SK-N-SH treated with all-trans-retinoic acid at 6 μM for 48 hours (cell line): ENCODE measurements at places on chromosomes 13 and 19.

- ATAC-seq, result peak; percentile 83
Measured at GRCh38 chr19:32224371-32225244, 120.8 kb upstream of the ZNF507 start.

GRCh38 chr13:25455146-25455545 is 83.4 kb downstream of the ATP8A2 start:
- no peak for ATAC-seq

DNA sequence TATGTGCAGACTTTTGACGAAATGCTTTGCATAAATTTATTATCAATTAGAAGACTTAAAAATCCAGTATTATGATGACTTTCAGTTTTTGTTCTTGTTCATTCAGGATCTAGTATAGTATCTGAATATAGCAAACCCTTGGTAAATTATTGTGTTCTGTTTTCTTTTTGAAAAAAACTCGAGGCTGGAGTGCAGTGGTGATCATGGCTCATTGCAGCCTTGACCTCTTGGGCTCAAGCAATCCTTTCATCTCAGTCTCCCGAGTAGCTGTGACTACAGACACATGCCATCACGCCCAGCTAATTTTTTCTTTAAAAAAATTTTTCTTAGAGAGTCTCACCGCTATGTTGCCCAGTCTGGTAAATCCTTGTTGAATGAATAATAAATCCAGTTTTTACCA is 4.6 kb downstream of the FARP1 start:
- no peak for ATAC-seq

- ATAC-seq, result no peak
Measured at GRCh38 chr19:8132858-8133458, 16.4 kb downstream of the FBN3 start.

GRCh38 chr13:109000207-109000606 is 370.8 kb downstream of the MYO16 start:
- no peak for ATAC-seq

DNA sequence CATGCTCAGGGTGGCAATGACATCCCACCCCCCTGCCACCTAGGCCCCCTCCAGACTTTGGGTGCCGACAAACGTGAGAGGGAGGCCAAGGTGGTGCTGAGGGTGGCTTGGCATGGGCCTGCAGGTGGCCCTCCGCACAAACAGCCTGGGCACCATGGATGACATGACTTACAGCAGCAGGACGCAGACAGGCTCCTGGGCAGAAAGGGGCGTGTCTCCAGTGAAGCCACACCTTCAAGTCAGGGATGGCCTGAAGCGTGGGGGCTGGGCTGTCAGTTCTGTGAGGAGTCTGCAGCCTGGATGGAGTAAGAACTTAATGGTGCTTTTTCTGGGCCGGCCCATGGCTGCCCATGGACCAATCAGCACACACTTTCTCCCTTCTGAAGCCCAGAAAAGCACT is 25.3 kb downstream of the POMP start:
- ATAC-seq, result no peak; the same call in 1 of the 3 replicates

GRCh38 chr19:10079031-10079453 is 7.1 kb upstream of the SHFL start:
- ATAC-seq, result no peak

- ATAC-seq, result peak; percentile 86
Measured at GRCh38 chr13:66618702-66619101, 611.4 kb downstream of the PCDH9 start.

DNA sequence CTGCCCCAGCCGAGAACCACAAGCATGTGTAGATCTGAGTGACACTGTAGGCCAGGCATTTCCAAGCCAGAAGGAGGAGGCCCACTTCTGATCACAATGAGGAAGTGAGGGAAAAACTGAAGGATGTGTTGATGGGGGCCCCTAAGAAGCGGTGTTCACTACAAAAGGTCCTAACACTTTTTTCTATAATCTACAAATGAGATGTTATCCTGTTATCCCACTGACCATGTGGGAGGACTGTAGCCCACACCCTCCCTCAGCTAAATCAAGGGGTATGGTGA is 99.0 kb upstream of the MCF2L start:
- ATAC-seq, result no peak

DNA sequence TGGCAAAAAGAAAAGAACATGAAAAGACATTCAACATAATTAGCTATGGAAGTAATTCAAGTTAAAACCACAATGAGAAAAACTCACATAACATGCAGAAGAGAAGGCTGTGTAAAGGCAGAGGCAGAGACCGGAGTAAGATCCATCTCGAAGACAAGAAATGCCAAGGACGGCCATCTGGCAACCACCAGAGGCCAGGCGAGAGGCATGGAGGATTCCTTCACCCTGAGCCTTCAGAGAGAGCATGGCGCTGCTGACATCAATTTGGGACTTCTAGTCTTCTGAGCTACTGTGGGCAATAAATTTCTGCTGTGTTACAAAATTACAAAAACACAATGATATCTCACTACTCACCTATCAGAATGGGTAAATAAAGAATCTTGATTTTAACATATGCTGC is 381.0 kb downstream of the TSHZ3 start:
- ATAC-seq, result no peak

DNA sequence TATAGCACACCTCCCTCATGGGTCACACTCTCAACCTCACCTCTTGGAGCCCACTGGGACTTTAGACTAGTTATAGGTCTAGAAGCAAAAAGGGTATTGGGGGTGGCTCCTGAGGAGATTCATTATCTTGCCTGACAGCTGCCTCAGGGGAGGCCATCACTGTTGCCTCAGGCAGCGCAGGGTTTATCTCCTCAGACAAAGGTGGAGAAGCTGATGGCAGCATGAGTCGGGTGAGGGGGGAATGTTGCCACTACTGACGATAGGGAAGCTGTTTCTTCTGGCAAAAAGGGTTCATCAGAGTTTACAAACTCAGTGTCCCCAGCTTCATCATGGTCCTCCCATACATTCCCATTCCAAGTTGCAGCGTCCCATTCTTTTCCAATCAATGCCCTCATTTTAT is 562.4 kb downstream of the IRS2 start:
- no peak for ATAC-seq

DNA sequence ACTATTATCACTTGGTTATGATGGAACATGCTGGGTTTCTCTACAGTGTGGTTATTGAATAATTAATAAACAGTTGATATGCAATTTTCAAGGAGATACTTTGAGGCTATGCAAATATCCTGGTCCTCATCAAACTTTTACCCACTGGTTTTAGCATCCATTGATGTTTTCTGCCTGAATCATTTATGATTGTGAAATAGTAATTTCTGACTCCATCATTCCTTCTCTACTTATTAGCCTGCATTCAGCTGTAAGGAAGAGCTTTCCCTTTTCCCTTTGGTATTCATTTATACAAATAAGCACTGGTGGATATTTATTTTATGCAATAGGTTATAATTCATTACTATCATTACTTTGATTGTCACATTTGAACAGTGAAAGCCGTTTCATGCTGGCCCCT is 13.9 kb upstream of the DNAJC15 start:
- no peak for ATAC-seq

- ATAC-seq, result no peak
Measured at GRCh38 chr19:1431759-1432506, 6.3 kb upstream of the RPS15 start.

- no peak for ATAC-seq
Measured at GRCh38 chr13:66503890-66504289, 726.2 kb downstream of the PCDH9 start.

- no peak for ATAC-seq
Measured at GRCh38 chr13:45875951-45876350, 24.4 kb upstream of the SIAH3 start.

GRCh38 chr13:112198396-112199010 is 131.6 kb downstream of the SOX1 start:
- ATAC-seq, result no peak

DNA sequence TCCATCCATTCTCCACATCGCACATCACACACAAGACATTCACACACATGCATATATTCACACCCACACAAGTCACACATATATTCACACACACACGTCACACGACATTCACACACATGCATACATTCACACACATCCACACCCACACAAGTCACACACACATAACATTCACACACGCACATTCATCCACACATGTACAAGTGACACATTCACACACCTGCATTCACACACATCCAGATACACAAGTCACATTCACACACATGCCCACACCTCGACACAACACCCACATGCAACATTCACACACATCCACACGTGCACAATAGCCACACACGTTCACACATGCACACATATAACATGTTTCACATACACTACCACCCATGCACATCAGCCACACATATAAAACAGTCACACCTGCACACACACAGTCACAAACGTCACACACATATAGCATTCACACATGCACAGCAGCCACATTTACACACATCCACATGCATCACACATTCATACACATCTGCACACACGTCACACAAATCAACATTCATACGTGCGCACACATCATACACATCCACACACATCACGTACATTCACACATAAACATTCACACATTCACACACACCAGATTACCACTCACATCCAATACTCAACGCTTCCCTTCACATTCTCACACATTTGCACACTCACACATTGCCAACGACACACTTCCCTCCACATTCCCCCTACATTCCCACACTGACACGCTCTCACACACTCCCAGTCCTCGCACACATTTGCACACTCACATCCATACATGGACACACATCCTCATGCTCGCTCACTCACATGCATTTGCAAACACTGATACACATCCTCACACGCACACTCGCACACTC is 41.0 kb downstream of the ANKRD10 start:
- no peak for ATAC-seq

GRCh38 chr13:49539313-49539712 is 43.6 kb downstream of the PHF11 start:
- ATAC-seq, result no peak

DNA sequence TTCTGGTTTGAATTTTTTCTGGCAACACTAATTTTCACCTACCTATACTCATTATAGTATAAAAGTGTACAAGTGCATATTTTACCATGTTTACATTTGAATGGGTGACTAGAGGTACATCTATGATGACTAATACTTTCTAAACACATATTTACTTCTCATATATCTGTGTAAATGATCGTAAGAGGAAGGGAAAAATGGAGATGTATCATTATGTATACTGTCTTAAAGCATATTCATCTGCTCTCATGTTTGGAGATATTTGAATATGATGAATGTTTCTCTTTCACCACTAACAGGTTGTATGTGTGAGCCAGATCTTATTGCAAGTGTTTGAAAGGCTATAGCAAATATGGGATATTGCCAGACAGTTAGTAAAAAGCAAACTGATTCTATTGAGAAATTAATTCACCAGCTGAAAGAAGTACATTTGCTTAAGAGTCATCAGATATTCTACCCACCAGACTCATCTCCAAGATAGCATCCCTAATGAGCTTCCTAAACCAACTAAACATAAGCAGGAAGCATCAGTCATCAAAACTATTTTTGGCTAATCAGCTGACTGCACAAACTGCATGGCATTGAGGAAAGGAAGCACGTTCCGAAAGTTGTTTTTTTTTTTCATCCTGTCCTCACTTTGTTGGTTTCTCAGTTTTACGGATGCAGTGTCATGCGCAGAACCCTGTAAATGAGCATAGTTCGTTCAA is 738.2 kb downstream of the GPC5 start:
- no peak for ATAC-seq

DNA sequence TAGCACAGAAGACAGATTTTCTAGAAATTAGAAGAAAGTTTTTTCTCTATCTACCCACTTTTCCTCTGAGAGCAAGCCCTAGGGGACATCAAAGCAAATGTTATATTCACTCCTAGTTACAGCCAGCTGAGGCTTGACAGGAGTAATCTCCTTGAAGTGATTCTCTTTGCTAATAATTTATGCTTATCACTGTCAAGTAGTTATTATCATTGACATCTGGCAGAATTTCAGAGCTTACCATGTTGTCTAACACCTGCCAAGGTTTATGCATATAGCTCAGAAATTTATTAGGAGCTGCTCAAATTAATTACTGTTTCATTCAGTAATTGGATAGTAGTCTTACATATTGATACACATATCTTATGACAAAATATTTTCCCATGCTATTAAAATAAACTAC is 465.9 kb upstream of the ATXN8OS start:
- ATAC-seq, result no peak

GRCh38 chr13:31073859-31074718 is 87.6 kb downstream of the HSPH1 start:
- peak; percentile 84 for ATAC-seq

- ATAC-seq, result no peak
Measured at GRCh38 chr19:10557603-10558197, 8.1 kb downstream of the KRI1 start.

DNA sequence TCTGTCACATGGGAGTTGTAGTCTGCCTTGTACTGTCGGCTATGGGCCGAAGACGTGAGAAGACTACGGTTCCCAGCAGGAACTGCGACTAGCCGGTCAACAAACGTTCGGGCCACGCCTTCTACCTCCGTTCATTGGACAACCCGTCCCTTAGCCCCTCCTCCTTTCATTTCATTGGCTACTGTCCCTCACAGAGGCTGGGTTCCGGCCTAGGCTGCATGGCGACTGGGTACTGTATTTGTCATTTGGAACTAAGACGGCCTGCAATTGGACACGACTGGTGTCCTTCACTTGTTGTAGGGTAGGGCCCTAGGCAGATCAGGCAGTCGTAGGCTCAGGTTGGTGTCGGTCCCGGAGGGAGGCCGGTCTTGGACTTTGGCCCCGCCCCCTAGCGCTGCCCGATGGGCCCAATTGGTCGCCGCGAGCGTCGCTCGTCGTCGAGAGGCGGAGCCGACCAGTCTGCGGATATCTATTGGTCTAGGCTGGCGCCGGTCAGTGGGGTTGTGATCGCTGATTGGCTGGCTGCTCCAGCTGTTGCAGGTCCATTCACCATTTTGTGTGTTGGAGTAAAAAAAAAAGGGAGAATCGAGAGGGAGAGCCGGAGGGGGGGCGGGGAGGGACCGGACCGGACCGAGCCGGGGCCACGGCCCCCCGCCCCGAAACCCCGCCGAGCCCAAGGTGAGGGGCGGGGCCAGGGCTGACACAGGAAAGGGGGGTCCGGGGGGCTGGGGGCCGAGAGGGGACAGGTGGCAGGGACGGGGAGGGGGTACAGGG is at the start of gene CIC:
TSS of gene CIC (plus strand) at position 549 of the 774 bp plus-strand sequence. CDS start 2,532 bp downstream, outside the sequence.
- peak; percentile 95 for ATAC-seq

GRCh38 chr19:7528522-7529245 is 6.3 kb downstream of the MCOLN1 start:
- ATAC-seq, result no peak

- peak; percentile 82 for ATAC-seq
Measured at GRCh38 chr19:29942404-29943261, 594 bp downstream of the URI1 start.
